Pulmonary artery endothelial cell (primary cell): ENCODE measurements at places on chromosomes 3 and 15. TPM values are rescaled to one million over a fixed set of nuclear protein-coding genes. Genes with fewer than 3 reads are reported as not detected.

The LRCH3 gene
- total RNA-seq: 44.0 and 46.2 TPM in 2 replicates

DNA sequence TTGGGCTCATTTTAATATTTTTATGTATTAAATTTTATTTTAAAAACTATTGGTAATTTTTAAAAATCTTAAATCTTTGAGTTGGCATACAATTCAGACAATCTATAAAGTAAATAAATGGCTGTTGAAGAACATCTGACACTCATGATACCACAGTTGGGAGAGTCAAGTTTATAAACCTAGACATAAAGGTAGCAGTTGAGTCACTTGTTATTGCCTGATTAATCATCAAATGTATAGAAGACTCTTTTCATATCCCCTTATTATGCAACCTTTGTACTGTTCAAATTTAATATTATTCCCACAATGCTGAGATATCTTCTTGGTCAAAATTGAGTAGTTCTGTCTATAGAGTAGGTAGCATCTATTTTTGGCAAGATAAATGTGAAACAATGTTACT is 19.6 kb downstream of the PAQR9 start:
- no peak for DNase-seq

DNA sequence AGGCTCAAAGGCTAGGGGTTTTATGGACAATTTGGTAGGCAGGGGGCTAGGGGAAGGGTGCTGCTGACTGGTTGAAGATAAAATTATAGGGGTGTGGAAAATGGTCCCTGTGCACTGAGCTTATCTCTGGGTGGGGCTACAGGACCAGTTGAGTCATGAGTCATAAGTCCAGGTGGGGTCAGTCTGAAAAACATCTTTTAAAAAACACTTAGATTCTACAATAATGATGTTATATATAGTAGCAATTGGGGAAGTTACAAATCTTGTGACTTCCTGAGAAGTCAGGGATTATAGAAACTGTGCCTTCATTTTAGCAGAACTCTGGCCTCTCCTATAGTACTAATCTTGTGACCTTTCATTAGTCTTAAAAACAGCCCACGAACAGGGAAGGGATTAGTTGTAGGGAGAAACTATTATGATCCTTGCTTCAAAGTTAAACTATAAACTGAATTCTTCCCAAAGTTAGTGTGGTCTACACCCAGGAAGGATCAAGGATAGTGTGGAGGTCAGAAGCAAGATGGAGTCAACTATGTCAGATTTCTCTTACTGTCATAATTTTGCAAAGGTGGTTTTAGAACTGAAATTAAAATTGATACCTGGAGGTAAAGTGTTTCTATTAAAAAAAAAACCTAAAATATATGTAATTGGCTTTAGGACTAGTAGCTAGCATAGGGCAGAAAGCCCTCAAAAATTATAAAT is 130.1 kb downstream of the P2RY1 start:
- no peak for DNase-seq

The OIP5 gene
- total RNA-seq: 7.3 and 13.2 TPM in 2 replicates

DNA sequence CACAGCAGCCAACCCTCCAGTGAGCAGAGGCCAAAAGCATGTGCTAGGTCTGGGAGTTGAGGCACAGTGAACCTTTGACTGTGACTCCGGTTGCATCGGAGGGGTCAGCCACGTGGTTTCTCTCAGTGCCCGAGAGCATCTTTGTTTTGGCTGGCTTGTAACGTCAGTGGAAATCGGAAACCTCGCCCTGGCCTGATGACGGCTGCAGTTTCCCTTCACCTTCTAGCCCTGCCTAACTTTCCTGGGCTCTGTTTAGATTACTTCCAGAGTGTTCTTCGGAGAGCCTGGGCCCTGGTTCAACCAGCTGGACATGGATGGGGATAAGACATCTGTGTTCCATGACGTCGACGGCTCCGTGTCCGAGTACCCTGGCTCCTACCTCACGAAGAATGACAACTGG is 56.6 kb downstream of the MESD start:
- no peak for DNase-seq

The APOD gene
- total RNA-seq: 1.3 and 25.1 TPM in 2 replicates

DNA sequence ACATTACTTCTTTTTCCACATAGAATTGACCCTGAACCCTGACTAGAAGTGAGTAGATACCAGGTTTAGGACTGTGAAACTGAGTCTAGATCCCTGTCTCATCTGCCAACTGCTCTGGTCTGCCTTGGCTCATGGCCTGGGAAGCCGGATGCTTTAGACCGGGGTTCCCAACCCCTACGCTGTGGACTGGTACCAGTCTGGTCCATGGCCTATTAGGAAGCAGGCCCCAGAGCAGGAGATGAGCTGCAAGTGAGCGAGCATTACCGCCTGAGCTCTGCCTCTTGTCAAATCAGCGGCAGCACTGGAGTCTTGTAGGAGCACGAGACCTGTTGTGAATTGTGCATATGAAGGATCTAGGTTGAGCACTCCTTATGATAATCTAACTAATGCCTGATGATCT is 734.2 kb downstream of the AGBL1 start:
- DNase-seq: no peak

The LEKR1 gene
- 0.13 and 0.32 TPM in 2 replicates for total RNA-seq
